ENCODE measurements at places on chromosomes 3 and 15.
A peak's percentile ranks its signal among the peaks of the same experiment; 100 is the strongest.

DNA sequence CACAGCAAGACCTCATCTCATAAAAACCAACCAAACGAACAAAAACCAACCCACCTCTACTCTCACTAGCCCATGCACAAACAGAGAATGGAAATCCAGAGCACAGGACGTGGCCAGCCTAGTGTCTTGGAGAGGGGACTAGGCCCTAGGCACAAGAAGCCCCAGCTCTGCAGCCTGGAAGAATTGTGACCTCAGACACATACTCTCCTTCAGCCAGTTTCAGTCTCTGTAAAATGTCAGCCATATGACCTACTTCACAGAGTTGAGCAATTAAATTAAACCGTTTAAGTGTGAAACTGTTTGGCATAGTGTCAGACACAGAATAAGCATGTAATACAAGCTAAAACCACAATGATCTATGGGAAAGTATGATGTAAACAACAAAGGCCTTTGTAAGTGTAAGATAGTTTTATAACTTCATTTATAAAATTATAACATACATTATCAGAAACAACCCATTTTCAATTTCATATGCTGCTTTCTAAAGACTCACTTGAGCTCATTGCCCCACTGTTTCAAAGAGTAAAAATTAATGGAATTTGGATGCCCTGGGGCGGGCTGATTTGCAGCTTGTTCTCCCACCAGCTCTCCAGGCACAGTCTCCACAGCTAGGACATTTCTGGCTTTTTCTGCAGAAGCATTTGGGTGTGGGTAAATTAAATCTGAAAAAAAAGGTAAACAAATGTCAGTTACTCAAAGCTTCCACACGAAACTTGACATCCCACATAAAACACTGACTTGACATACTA lies 32.9 kb downstream of the TBC1D2B start:
- DNase-seq, result no peak

GRCh38 chr3:152283492-152284381 lies 15.0 kb downstream of the MBNL1 start:
- DNase-seq, result no peak

DNA sequence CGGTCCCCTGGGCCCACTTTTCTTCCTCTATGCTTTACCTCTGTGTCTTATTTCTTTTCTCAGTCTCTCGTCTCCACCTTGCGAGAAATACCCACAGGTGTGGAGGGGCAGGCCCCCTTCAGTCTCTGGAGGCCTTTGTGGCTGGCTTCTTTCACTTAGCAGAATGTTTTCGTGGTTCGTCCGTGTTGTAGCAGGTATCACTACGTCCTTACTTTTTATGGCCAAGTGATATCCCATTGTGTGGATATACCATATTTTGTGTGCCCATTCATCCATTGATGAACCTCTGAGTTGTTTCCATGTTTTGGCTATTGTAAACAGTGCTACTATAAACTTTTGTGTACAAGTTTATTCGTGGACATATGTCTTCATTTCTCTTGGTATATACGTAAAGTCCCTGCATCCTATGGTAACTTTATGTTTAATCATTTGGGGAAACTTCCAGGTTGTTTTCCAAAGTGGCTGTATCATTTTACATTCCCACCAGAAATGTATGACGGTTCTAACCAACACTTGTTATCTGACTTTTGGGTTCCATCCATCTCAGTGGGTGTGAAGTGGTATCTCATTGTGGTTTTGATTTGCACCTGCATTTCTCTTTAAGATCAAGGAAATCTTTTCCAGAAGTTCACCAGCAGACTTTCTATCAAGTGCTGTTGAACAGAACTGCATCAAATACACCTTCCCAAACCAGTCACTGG lies 5.6 kb downstream of the PIGZ start:
- no peak for DNase-seq

DNA sequence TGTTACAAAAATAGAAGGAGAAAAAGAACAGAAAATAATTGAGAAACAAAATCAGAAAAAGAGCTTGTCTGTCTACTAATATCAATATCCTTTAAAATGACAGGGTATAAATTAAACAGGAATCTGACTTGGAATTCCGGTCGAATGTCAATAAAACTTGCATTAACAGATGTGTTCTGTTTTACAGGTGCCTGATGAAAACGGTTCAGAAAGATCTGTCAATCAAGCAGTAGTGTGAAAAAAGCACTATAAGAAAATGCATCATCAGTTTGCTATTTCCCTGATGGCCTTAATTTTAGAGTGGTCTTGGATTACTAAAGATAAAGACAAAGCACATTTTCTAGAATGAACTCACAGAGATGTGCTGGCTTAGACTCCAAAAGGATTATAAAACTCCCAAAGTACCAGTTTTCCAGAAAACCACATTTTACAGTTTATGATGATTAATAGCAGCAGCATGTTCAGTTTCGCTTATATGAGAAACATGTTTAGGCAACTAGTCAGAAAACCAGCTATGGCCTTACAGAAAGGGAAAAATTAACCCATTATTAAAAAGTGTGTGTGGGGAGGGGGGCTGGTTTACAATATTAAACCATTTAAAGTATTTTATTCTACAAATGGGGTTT lies 8.2 kb upstream of the C3orf38 start:
- DNase-seq, result no peak

- DNase-seq, result no peak
These were observed 36.2 kb downstream of the ILDR1 start for GRCh38 chr3:121985846-121986245.

DNA sequence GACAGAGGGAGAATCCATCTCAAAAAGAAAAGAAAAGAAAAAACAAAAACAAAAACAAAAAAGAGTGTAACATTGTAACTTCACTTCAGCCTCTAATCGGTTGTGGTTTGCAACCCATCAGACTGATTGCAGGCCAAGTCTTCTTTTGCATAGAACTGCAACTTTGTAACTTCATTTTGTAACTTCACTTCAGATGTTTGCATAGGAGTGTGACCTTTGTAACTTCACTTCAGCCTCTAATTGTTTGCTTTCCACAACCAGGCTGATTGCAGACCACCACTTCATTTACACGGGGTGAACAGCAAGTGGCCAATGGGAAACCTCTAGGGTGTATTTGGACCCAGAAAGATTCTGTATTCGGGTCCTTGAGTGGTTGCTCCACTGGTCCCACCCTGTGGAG lies 79.1 kb upstream of the CHMP2B start:
- no peak for DNase-seq

GRCh38 chr3:193732391-193732790 lies 139.4 kb downstream of the OPA1 start:
- DNase-seq, result no peak

DNA sequence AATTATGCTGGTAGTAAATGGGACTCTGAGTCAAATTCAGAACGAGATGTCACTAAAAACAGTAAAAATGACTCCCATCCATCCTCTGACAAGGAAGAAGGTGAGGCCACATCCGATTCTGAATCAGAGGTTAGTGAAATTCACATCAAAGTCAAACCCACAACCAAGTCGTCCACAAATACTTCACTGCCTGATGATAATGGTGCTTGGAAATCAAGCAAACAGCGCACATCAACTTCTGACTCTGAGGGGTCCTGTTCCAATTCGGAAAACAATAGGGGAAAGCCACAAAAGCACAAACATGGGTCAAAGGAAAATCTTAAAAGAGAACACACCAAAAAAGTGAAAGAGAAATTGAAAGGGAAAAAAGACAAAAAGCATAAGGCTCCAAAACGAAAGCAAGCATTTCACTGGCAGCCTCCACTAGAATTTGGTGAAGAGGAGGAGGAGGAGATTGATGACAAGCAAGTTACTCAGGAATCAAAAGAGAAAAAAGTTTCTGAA lies 15.1 kb upstream of the ZBTB47 start:
- DNase-seq, result no peak

GRCh38 chr3:64360280-64360679 lies 135.0 kb upstream of the PRICKLE2 start:
- DNase-seq, result no peak

- DNase-seq, result no peak
These were observed 24.7 kb downstream of the GOLGA6L2 start for GRCh38 chr15:23422099-23422945.

- no peak for DNase-seq
These were observed 172.0 kb downstream of the MCTP2 start for GRCh38 chr15:94403331-94403730.

- no peak for DNase-seq
These were observed 36.2 kb downstream of the FAM174B start for GRCh38 chr15:92619145-92620101.

DNA sequence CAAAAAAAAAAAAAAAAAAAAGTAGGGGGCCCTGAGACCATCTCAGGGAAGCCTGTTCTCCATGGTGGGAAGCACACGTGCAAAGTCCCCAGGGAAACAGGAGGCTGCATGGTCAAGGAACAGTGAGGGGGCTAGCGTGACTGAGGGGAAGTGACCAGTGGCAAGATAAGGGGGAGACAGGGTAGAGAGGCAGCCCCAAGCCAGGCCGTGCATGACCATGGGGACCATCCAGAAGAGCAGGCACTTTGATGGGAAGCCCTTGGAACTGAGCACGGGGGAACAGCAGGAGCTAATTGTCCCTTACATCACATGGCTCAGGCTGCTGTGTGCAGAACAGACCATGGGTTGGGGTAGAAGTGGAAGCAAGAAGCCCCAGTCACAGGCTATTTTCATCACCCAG lies 196.2 kb downstream of the NTRK3 start:
- no peak for DNase-seq

- no peak for DNase-seq
These were observed 274.5 kb upstream of the C2CD4B start for GRCh38 chr15:62439543-62440016.

DNA sequence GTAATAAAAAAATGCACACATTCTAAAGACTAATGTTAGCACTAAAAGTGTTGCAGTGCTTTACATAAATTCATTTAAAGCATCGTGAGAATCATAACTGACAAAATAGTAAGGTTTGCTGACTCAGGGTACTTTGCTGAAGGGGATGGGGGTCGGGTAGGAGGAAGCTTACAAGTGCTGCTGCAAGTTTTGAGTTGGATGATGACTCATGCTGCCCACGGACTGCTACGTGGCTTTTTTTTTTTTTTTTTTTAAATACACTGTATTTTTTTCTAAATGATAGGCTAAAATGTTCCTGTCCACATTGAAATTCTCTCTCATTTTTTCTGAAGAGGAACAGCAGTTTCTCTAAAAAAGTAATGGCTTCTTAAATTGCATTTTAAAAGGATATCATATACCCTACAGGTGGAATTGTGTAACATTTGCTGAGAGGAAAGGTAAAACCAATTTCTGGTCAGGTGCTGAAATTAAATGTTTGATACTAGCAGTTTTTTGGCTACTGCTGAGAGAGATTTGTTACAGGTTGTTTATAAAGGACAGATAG lies 2.2 kb downstream of the MAPK6 start:
- peak; percentile 64 for DNase-seq

DNA sequence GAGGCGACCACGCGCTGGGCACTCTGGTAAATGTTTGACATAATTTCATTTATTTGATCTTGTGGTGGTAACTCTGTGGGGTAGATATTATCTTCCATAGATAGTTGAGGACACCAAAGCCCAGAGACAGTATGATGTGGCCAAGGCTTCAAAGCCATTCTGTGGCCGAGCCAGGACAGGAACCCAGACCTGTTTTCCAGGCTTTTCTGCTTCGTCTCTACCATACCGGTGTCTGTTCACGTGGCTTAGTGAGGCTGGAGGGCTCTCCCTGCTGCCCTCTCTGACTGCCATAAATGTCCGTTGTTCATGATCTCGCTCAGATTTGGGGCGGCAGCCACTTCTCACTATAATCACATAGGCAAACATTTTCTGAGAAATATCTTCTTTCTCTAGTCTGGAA lies 134.7 kb downstream of the PEX5L start:
- no peak for DNase-seq

GRCh38 chr3:151265166-151265565 lies 13.2 kb downstream of the P2RY14 start:
- no peak for DNase-seq

GRCh38 chr3:120102232-120102631 lies 8.0 kb upstream of the GSK3B start:
- DNase-seq, result no peak

- no peak for DNase-seq
These were observed 86.3 kb downstream of the LMLN start for GRCh38 chr3:198046120-198046857.

- DNase-seq, result no peak
These were observed 15.0 kb downstream of the BHLHE40 start for GRCh38 chr3:4994144-4994730.

- no peak for DNase-seq
These were observed 70.9 kb downstream of the DCUN1D1 start for GRCh38 chr3:182909318-182910040.

GRCh38 chr3:39189150-39189958 lies 3.0 kb downstream of the XIRP1 start:
- DNase-seq, result no peak

DNA sequence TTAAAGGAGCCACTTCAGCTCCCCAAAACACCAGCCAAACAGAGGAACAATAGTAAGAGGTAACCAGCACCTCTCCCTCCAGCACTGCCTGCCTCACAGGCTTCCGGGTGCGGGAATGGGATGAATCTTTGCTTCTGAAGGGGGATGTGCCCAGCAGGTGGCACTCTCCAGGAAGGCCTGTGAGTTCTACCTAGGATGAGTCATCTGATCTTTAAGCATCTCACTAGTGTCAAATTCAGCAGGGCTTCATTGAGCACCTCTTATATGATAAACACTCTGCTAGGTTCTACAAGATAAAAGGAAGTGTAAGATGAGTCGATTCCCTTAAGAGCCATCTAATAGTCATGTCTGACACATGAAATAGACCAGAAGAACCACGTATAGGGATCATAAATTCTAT lies 237.4 kb upstream of the UMPS start:
- peak; percentile 30 for DNase-seq

- DNase-seq, result no peak
These were observed 379.7 kb upstream of the EPHA6 start for GRCh38 chr3:96434651-96435050.

DNA sequence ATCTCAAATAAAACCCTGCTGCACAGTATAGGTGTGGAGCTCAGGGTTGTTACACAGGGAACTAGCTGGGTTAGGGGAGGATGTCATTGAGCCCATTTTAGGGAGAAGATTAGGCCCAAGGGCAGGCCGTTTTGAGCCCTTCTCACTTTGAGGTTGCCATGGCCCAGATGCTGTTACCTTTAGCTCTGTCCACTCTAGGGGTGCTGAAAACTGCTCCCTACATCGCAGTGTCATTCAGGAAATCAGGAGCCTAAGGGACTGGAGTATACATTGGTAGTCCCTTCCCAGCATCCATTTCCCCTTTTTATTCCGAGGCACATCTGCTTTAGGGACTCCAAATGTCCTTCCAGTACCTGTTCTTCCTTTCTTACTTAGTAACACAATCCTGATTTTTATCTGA lies 79.0 kb upstream of the SELENOK start:
- DNase-seq, result no peak

- DNase-seq, result no peak
These were observed 697 bp downstream of the CHSY1 start for GRCh38 chr15:101250873-101251829.

GRCh38 chr3:38645601-38646000 lies 3.9 kb downstream of the SCN5A start:
- no peak for DNase-seq

GRCh38 chr3:69385123-69385722 lies 665 bp downstream of the FRMD4B start:
- no peak for DNase-seq

Data from frontal cortex (tissue), 4 donors.